ENCODE measurements at places on chromosomes 1 and 21. TPM values are rescaled to one million over a fixed set of nuclear protein-coding genes. Genes with fewer than 3 reads are reported as not detected.

The HSD3B2 gene
- total RNA-seq: not detected

The OPRD1 gene
- not detected for total RNA-seq

DNA sequence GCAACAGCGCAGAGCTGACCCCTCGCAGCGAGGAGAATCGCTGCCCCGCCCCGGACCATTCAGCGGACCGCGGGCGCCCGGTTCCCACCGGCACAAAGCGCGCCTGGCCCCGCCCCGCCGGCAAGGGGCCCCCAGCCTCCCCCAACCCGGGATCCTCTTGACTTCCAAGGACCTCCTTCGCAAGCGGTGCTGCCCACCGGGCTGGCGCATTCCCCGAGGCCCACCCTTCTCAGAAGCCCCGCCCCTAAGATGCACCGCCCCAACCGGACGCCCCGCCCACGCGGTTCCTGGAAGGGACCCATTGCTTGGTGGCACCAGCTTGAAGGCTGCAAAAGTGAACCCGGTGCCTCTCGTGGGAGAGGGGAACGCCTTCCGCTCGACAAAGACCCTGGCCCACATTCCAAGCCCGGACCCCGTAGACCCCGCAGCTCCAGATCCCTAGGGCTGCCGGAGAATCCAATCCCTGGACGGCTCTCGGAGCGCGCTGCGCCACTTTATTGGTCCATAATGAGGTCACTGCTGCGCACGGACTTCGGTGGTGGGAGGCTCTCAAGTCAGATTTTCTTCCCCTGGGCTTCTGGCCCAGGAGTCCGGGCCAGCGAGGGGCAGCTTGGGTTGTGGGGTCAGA, 2.0 kb downstream of the HES3 start:
- peaks cover 23% of the 10 kb centered on the region for H3K27me3 ChIP-seq
- peak overlapping the region; percentile 34 for H3K27ac ChIP-seq
- peak; percentile 69 for DNase-seq
- H3K4me3 ChIP-seq: peak overlapping the region; percentile 68

- H3K4me1 ChIP-seq: no peaks in the 10 kb centered on the region
- no peak overlapping the region for H3K4me3 ChIP-seq
- no peaks in the 10 kb centered on the region for H3K27me3 ChIP-seq
- H3K27ac ChIP-seq: no peak overlapping the region
- DNase-seq: no peak
- no peaks in the 10 kb centered on the region for H3K36me3 ChIP-seq
These were observed 724.5 kb downstream of the NCAM2 start for GRCh38 chr21:21722731-21723130.

DNA sequence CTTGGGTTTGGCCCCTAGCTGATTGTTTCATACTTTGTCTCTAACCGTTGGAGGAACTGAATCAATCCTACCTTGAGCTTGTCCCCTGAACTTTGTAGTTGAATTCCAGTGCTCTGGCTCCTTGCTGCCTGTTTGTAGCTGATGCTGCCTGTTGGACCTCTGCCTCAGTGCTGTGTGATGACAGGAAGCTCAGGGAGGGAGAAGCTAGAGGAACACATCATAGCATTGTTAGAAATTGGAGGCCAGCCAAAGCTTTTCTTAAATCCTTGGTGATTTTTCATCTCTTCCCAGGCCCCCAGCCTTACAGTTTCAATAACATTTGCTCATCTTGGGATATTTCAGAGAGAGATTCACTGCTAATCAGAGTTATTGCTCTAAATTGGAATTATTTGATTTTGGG, 34.0 kb downstream of the MACF1 start:
- no peaks in the 10 kb centered on the region for H3K4me1 ChIP-seq
- DNase-seq: peak; percentile 30
- H3K36me3 ChIP-seq: 0 out of 2 replicates have a peak, but pooled peaks cover 3% of the 10 kb centered on the region
- H3K27ac ChIP-seq: no peak overlapping the region
- no peaks in the 10 kb centered on the region for H3K27me3 ChIP-seq
- no peak overlapping the region for H3K4me3 ChIP-seq

GRCh38 chr1:21620011-21620410, 49.1 kb downstream of the RAP1GAP start:
- DNase-seq: no peak
- no peaks in the 10 kb centered on the region for H3K36me3 ChIP-seq
- H3K4me3 ChIP-seq: no peak overlapping the region
- H3K27ac ChIP-seq: no peak overlapping the region
- no peaks in the 10 kb centered on the region for H3K27me3 ChIP-seq
- peaks cover 22% of the 10 kb centered on the region for H3K4me1 ChIP-seq

GRCh38 chr1:64296459-64296858, 93.0 kb downstream of the UBE2U start:
- no peaks in the 10 kb centered on the region for H3K27me3 ChIP-seq
- H3K36me3 ChIP-seq: no peaks in the 10 kb centered on the region
- no peak overlapping the region for H3K27ac ChIP-seq
- no peak for DNase-seq
- H3K4me1 ChIP-seq: peaks cover 32% of the 10 kb centered on the region

Measured in PC-3 (cell line).